Hippocampal formation (tissue), 2 donors: ENCODE measurements at places on chromosomes 2 and 18.
A peak's percentile ranks its signal among the peaks of the same experiment; 100 is the strongest.

DNA sequence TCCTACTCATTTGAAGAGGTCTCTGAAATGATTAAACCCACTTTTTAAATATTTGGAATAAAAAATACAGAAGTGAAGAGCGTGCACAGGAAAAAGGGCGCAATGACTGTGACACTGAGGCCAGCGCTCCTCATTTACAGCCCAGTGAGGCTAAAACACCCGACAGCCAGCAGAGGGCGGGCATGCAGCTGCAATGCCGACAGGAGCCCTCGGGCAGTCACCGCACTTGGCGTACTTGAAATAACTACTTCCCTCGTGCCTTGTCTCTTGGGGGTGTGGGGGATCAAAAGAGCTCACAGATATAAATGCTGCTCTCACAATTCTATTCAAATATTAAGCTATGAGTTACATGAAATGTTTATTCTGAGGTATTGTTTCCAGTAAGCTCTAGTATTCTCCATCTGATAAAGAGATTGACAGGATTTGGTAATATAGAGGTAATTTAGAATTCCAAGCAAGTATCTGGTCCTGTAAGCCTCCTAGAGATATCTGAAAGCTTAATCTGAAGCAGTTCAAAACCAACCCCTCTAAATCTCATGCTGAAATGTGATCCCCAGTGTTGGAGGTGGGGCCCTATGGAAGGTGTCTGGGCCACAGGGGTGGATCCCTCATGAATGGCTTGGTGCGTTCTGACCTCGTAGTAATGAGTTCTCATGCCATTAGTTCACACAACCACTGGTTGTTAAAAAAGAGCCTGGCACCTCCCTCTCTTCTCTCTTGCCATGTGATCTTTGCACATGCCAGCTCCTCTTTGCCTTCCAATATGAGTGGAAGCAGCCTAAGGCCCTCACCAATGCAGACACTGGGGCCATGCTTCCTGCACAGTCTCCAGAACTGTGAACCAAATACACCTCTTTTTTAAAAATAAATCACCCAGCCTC is 93.6 kb downstream of the ZAP70 start:
- peak; percentile 64 for DNase-seq

GRCh38 chr2:217469203-217469810 is 533.5 kb downstream of the TNS1 start:
- DNase-seq, result no peak

DNA sequence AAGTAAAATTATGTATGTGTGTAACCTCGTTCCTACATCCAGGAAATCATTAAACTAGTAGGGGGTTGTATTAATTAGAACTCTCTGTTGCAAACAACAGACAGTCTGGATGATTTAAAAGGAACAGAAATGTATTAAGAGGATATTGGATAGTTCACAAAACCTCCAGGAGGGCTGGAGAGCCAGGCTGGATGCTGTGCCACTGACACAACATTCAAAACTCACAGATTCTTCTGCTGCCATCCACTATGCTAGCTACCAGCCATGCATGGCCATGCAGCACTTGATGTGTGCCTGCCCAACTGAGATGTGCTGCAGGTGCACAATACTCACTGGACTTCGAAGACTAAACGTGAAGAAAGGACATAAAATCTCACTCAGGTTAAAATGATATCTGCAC is 48.2 kb upstream of the SH3RF3 start:
- no peak for DNase-seq

DNA sequence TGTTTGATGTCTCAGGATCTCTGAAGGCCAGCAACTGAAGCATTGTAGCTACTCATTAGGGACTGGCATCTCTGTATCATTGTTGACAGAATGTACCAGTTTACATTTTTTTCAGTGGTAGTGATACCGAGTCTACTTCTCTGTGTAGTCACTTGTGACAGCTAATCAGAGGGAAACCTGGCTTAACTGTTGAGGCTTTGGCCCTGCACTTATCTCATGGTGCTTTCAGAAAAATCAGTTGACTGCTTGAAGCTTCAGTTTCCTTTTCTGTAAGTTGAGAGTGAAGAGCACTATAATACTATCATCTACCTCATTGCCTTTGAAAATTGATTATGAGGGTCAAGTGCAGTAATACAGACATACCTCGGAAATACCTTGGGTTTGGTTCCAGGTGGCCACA is 90.0 kb downstream of the COMMD1 start:
- no peak for DNase-seq

- DNase-seq, result no peak
These were observed 331.5 kb upstream of the LRP1B start for GRCh38 chr2:142462306-142462705.
